Stimulated activated CD8-positive, alpha-beta memory T cell treated with anti-CD3 and anti-CD28 coated beads, Interleukin-7, amount 100 ng/mL, for 24 hours (primary cell): ENCODE measurements at places on chromosomes 5 and 9.

- no peak for DNase-seq
Measured at GRCh38 chr5:35442885-35443639, 174.6 kb upstream of the SPEF2 start.

DNA sequence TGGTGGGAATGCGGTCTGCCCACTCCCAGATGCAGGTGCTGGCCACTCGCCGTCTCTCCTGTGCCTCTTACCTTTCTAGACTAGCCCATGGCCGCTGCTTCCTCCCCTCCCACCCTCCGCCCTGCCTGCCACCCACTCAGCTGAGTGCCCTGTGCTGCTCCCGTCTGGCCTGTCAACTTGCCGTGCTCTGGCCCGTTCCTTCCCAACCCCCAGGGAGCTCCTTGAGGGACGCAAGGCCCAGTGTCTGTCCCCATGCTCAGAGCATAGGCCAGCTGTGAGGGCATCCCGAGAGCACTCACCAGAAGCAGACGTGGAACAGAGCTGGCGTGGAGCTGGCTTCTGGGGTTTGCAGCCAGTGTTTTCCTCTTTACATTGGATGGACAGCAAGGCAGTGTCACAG, 20.2 kb downstream of the HNRNPH1 start:
- DNase-seq, result no peak

- DNase-seq, result no peak
Measured at GRCh38 chr9:87628346-87628745, 97.6 kb upstream of the CTSL start.

DNA sequence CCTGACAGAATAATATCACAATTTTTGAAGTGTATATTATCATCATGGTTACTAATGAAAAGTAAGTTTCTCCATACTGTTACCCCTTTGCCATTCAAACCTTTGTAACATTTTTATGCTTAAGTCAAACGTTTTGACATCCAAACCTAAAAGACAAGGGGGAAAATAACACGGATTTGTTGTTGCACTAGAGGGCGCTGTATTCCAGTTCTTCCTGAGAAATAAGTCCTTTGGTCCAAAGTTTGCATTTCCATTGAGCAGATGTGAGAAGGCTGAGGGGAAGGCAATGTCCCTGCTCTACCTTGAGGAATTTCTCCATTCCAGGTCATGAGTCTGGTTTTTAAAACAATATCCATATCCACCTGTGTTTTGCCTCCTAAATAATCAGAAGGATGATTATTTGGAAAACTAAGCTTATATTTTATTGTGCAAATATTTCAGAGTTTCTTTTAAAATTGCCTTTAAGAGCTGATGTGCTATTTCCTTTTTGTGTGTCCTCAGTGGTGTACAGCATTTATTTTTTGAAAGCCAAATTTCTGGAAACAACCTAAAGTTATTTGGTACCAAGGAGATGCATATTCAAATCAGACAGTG, 9.7 kb downstream of the LECT2 start:
- DNase-seq, result no peak

DNA sequence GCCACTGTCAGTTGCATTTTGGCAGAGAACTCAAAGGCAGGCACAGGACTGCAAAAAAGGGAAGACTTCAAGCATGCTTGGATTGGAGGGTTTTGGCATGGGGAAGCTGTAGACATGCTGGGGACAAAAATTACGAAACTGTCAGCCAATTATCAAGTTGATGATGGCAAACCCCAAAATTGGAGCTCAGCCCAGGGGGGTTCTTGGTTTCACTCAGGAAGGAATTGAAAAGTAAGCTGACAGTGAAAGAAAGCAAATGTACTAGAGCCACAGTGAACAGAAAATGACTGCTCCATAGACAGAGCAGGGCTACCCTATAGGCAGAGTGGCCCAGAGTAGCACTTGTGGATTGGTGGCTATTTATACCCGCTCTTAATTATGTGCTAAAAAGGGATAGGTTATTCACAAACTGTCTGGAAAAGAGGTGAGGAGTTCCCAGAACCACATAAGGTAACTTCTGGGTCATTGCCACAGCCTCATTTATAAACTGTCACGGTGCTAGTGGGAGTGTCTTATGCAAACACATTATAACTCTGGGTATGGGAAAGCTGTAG, 14.6 kb upstream of the CFAP95 start:
- DNase-seq, result no peak

DNA sequence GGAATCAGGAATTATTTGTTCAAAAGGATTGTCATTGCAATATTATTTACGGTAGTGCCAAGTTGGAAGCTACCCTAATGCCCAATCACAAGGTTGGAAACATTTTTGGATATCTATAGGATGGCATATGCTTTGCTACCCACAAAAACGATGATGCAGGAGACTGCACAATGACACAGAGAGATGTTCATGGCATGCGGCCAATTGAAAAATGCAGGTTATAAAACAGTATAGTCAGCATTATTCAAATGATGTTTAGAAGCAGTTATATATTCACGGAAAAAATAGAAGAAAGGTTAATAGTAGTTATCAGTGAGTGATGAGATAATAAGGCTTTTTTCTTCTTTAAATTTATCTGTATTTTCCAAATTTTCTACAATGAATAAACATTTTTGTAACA, 5.9 kb upstream of the ACSL6 start:
- no peak for DNase-seq

- no peak for DNase-seq
Measured at GRCh38 chr9:3825721-3826120, 299.9 kb upstream of the RFX3 start.

DNA sequence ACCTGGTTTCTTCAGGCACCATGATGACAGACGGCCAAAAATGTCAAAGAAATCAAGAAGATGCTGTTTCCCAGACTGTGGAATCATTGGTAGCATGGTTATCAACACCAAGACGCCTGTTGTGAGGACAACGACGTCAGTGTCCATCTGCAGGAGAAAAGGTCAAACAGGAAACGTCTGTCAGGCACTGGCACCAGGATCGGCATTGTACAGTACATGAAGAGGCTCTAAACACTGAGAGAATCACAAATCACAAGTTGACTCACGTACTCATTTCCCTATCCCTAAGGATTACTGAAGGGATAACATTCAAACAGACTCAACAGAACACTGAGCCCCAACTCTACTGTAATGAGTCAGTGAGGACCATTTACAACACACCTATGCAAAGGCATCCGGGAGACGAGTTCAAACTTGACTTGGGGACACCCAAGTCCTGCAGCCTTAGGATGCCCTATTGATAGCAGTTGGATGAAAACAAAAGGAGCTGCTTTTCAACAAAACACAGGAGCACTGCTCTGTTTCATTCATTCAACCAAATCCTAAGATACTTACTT, 21.0 kb downstream of the TSC1 start:
- no peak for DNase-seq

DNA sequence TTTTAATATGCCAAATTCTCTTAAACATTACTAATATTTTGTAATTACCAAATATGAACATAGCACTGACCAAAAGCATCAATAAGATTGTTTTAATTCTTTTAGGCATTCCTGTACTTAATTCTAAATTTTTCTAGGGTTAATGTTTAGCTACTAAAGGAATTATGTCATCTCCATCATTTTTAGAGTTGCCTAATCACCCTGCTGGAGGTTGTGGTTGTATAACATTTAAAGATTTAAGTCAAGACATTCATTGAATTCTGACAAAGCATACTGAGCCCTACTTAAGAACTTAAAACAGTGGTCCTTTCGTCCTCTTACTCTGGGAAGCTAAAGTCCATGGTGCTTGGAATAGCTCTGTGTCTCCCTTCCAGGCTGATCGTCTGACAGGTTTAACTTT, 28.1 kb upstream of the DAB2 start:
- DNase-seq, result no peak

DNA sequence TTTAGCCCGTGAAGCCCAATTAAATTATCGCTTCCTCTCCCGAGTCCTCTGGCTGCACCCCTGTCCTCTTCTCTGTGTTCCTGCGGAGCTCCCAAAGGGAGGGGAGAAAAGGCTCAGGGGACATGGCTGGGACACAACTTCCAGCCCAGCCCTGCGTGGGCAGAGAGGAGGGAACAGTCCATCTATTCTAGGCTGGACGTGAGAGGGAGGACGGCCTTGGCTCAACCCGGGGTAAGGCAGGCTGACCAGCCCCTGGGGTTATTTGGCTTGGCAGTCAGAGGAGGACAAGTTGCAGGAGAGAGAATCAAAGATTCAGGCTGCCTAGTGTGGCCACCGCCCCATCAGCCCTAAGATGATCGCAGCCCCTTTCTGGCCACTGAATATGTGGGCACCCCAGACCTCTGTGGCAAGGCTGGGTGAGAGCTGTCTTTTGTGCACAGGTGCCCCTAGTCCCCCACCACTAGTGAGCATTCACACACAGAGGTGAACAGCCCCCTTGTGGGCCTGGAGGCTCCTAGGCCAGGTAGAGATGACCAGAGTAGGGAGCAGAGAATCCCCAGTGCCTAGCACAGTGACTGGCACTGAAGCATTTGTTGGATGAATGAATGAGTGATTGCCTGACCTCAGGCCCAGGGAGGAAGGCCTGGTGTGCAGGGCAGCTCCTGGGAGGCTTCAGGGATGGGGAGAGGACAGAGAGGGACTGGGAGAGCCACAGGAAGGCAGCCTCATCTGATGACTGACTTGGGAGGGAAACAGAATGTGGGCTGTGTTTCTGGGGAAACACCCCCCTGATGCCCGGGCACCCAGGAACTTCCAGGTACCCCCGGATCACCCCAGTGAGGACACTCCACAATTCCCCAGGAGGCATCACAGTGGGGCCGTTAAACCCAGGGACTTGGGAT, 133.9 kb downstream of the C9orf50 start:
- DNase-seq, result no peak

- no peak for DNase-seq
Measured at GRCh38 chr9:131627648-131628458, 82.5 kb downstream of the PRRT1B start.

- DNase-seq, result no peak
Measured at GRCh38 chr9:2128141-2128540, 113.0 kb downstream of the SMARCA2 start.

DNA sequence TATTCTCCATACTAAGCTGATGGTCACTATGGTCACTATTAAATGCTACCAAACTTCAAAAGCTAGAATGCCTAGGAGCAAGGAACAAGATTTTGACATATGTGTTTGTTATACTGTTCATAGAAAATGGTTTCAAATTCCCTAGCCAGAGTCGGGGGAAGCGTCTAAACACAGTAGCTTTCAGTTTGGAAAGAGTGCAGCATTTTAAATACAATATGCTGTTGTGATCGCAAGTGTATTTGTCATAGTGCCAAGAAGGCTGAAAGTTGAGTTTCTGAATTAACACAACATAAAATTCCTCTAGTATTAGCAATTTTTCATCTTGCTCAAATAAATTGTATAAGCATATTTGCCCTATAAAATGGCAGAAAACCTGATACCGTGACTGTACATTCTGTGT, 280.4 kb downstream of the ZNF608 start:
- DNase-seq, result no peak

DNA sequence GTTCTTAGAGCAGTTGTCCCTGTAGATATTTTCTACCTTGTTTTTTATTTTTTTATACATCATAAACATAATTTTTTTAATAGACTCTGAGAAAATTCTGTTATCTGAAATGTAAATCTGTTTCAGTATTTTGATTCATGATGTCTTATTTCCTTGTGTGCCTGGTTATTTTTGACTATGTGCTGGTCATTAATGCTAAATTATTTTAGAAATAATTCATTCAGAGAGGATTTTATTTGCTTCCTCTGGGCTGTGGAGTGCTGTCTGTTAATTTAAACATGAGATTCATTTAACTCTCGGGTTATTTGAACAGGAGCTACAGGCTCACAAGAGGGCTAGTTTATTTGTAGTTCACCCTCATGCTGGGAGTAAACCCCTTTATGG, 124.3 kb upstream of the PITX1 start:
- no peak for DNase-seq

DNA sequence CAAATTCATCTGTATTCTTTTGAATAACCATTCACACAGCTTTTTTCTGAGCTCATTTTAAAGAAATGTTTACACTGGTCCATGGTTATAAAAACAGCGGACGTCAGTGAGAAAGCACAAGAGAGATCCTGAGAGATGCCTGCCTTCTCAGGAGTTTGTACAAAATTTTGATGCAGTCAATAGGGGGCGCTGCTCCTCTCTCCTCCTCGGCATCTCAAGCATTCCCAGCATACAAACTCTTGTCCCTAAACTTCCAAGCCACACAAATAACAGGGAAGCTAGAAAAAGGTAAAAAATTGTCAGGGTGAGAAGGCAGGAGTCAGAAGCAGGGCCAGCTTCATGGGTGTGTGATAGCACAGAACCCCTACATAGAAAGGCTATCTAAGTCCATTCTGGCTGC, 11.2 kb upstream of the CCDC152 start:
- DNase-seq, result no peak

GRCh38 chr5:131776450-131776849, 20.4 kb downstream of the FNIP1 start:
- no peak for DNase-seq

GRCh38 chr9:32782476-32783167, 718 bp upstream of the TMEM215 start:
- no peak for DNase-seq

DNA sequence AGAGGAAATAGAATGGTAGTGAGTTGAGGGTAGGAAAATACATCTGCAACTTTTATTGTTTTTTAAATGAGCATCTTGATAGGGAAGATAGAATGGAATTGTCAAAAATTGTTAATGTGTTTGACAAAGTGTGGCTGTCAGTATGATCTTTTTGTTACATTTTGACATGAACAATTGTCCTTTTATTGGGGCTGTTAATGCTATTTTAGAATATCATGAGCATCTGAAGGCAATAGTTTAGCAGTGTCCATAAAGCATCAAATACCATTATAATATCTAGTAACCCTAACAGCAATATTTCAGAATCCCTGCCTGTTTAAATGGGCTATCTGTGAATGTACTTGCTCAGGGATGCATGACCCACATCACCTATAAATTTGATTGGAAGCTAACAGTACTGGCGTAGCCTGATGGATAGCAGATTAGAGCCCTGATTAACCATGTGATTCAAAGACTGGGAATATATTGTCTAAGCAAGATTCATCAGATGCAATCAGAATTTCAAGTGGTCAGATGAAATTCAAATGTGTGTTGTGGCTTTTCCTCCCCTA, 37.8 kb downstream of the TLE4 start:
- DNase-seq, result no peak

DNA sequence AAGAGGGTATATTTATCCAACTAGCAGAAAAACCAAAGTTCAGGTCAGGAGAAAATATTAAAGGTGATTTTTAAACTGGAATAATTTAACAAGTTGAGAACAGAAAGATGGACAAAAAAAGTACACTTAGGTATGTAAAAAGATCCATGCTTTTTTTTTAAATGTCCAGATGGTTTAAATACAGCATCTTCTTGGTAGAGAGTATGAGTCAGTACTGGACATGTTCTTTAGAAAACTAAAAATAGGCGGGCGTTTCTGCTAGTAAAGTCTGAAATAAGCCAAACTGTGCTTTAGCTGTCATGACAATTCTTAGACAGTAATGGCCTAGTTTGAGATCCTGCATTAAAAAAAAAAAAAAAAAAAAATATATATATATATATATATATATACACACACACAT, 255.9 kb upstream of the ST8SIA4 start:
- no peak for DNase-seq

GRCh38 chr5:139443831-139444453, 4.6 kb upstream of the DNAJC18 start:
- no peak for DNase-seq

GRCh38 chr9:38416461-38416860, 7.8 kb downstream of the IGFBPL1 start:
- DNase-seq, result no peak

- DNase-seq, result no peak
Measured at GRCh38 chr9:107280543-107280942, 2.5 kb upstream of the RAD23B start.

GRCh38 chr9:83920469-83920926, 734 bp downstream of the KIF27 start:
- DNase-seq, result no peak

- DNase-seq, result no peak
Measured at GRCh38 chr9:77498891-77499290, 149.2 kb downstream of the GNA14 start.
